ENCODE measurements at places on chromosomes 2 and 18. TPM values are rescaled to one million over a fixed set of nuclear protein-coding genes. Genes with fewer than 3 reads are reported as not detected.

DNA sequence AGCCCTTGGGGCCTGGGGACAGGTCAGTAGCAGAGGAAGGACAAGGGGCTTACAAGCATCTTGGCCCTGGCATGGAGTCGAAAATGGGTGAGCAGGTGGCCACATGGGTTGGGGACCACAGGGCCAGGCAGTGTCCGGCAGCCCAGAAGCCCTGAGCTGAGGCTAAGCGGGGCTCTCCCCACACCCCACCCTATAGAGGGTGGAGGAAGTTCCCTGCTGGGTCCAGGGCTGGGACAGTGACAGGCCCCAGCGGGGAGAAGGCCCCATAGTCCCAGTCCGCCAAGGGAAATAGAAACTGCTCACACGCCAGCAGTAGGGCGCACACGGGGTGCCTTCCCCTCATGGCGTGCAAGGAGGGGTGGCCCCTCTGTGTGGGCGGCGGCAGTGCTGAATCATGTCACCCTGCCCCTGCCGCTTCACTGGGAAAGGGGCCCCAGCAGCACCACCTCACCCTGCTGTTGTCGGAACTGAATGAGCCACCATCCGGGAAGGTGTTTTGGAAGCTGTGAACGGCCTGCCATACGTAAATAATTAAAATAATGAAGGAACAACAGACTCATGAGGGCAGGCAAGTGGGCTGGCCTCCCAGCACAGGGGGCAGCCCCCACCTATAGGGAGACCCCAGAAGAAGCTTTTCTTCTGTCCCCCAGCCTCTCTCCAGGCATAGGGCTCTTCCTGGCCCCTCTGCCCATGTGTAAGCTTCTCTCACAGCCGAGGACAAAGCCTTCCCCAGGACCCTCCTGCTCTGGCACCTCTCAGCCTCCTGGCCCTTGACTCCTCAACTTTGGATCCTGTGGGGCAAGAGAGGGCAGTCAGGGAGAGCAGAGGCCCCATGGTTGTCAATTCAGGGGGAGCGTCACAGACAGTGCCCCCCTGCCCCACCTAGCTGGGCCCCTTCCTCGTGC lies 12.7 kb upstream of the DUSP2 start:
- no peak for DNase-seq

- no peak for DNase-seq
Observed at GRCh38 chr18:55024564-55024963, 65.3 kb upstream of the CCDC68 start.

BOD1L2 gene
- not detected for total RNA-seq

CFAP221 gene
- not detected for total RNA-seq

IL1R2 gene
- total RNA-seq, result 3.3 TPM

DNA sequence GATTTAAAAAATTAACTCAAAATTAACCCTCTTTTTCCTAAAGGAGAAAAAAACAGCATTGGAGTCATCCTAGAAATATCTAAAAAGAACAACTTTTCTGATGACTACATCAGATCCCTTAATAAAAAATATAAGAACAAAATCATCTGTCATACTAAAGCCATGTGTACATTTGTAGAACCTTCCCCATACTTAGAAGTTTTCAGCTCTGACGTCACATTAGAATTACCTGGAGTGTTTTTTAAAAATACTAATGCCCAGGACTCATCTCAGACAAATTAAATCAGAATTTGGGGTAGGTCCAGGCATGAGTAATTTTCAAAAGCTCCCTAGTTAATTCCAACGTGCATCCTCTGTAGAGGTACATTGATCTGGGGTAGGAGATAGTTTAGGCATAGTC lies 598.0 kb downstream of the DSC3 start:
- no peak for DNase-seq

SERPINB2 gene
- 0.39 TPM for total RNA-seq

CTLA4 gene
- not detected for total RNA-seq

Measured in H4 (cell line).